ENCODE measurements at places on chromosomes 11 and 22. TPM values are rescaled to one million over a fixed set of nuclear protein-coding genes. Genes with fewer than 3 reads are reported as not detected.

STIM1 gene
- total RNA-seq: 11.6 TPM

GRCh38 chr11:112453601-112454577 lies 193.2 kb upstream of the PLET1 start:
- peak; percentile 10 for DNase-seq
- H3K4me3 ChIP-seq: no peak overlapping the region
- no peaks in the 10 kb centered on the region for H3K4me1 ChIP-seq
- no peak overlapping the region for H3K27ac ChIP-seq
- H3K36me3 ChIP-seq: no peaks in the 10 kb centered on the region

- H3K4me1 ChIP-seq: peaks cover 8% of the 10 kb centered on the region
- H3K4me3 ChIP-seq: peak overlapping the region; percentile 81
- no peak overlapping the region for H3K27ac ChIP-seq
- no peak for DNase-seq
Observed at GRCh38 chr11:73981051-73981805, 1.4 kb downstream of the UCP2 start.

- no peaks in the 10 kb centered on the region for H3K4me1 ChIP-seq
- no peak for DNase-seq
- H3K27me3 ChIP-seq: no peaks in the 10 kb centered on the region
- no peak overlapping the region for H3K27ac ChIP-seq
- H3K36me3 ChIP-seq: no peaks in the 10 kb centered on the region
Observed at GRCh38 chr11:104653407-104653806, 244.9 kb downstream of the CASP12 start.

SCUBE2 gene
- 1.2 TPM for total RNA-seq

GRCh38 chr11:30741039-30741550 lies 154.9 kb upstream of the MPPED2 start:
- no peak overlapping the region for H3K27ac ChIP-seq
- no peak overlapping the region for H3K4me3 ChIP-seq
- no peaks in the 10 kb centered on the region for H3K27me3 ChIP-seq
- H3K4me1 ChIP-seq: no peaks in the 10 kb centered on the region
- no peaks in the 10 kb centered on the region for H3K36me3 ChIP-seq

GRCh38 chr22:49107961-49108530 lies 719.6 kb downstream of the BRD1 start:
- no peak overlapping the region for H3K27ac ChIP-seq
- DNase-seq: no peak
- no peaks in the 10 kb centered on the region for H3K4me1 ChIP-seq
- H3K36me3 ChIP-seq: no peaks in the 10 kb centered on the region
- no peaks in the 10 kb centered on the region for H3K27me3 ChIP-seq

TCIRG1 gene
- total RNA-seq: 25.3 TPM

- no peak overlapping the region for H3K4me3 ChIP-seq
- no peaks in the 10 kb centered on the region for H3K4me1 ChIP-seq
- no peaks in the 10 kb centered on the region for H3K36me3 ChIP-seq
- no peak overlapping the region for H3K27ac ChIP-seq
Observed at GRCh38 chr11:80856066-80856465, 1415.2 kb upstream of the TENM4 start.

GRCh38 chr22:35956850-35957249 lies 71.8 kb downstream of the RBFOX2 start:
- DNase-seq: no peak
- no peaks in the 10 kb centered on the region for H3K27me3 ChIP-seq
- no peak overlapping the region for H3K4me3 ChIP-seq
- H3K4me1 ChIP-seq: no peaks in the 10 kb centered on the region

DNA sequence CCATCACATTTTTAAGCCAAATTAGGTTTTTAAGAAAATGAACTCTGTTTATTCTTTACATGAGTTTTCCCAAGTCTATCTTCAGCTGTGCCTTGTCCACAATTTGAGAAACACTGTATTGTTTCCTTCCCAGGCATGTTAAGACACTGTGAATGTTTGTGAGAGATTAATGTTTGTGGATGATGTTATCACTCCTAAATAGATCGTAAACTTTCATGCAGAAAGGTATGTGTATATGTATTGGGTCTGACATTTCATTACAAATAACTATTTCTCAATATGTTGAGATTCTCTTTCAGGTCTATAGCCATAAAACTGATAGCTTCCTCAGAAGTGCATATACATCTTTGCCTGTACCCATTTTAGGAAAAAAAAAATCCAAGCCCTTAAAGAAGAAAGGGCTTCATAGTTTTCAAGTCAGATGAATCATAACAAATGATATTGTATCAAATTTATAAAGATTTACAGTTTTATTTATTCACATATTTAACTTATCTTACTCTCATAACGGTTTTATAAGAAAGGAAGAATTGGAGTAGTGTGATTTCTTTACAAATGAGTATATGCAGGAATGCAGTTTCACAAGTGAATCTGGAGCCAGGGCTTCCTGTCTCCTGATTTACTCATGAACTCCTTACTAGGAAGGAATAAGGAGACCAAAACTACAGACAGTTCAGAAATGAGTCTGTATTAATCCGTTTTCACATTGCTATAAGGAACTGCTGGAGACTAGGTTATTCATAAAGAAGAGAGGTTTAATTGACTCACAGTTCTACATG lies 11.2 kb downstream of the OR8D1 start:
- no peaks in the 10 kb centered on the region for H3K27me3 ChIP-seq
- no peak for DNase-seq
- H3K27ac ChIP-seq: no peak overlapping the region
- no peak overlapping the region for H3K4me3 ChIP-seq
- H3K4me1 ChIP-seq: no peaks in the 10 kb centered on the region
- no peaks in the 10 kb centered on the region for H3K36me3 ChIP-seq

DNA sequence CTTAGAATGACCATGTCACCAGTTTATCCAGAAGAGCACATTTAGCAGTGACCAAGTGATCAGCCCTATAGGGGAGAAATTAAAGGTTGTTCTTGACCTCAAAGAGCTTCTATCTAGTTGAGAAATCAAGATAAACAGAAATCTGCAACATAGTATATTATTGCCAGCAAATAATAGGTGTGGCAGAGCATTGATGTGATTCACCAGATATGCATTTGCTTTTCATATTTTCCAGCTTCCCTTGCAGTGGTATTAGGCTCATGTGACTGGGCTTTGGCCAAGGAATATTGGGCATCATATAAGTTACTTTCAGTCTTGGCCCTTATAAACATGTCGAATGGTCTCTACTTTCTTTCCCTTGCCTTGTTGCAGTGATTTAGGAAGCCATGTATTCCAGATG lies 34.5 kb downstream of the COMMD9 start:
- no peak for DNase-seq
- H3K4me1 ChIP-seq: no peaks in the 10 kb centered on the region
- H3K36me3 ChIP-seq: no peaks in the 10 kb centered on the region
- no peak overlapping the region for H3K27ac ChIP-seq

- no peaks in the 10 kb centered on the region for H3K27me3 ChIP-seq
- H3K4me3 ChIP-seq: no peak overlapping the region
- no peaks in the 10 kb centered on the region for H3K4me1 ChIP-seq
- no peak for DNase-seq
Observed at GRCh38 chr11:64801158-64801464, 1.9 kb downstream of the MAP4K2 start.

GRCh38 chr22:25833676-25834075 lies 91.7 kb downstream of the MYO18B start:
- no peaks in the 10 kb centered on the region for H3K4me1 ChIP-seq
- no peaks in the 10 kb centered on the region for H3K36me3 ChIP-seq
- no peak overlapping the region for H3K4me3 ChIP-seq
- DNase-seq: no peak

DNA sequence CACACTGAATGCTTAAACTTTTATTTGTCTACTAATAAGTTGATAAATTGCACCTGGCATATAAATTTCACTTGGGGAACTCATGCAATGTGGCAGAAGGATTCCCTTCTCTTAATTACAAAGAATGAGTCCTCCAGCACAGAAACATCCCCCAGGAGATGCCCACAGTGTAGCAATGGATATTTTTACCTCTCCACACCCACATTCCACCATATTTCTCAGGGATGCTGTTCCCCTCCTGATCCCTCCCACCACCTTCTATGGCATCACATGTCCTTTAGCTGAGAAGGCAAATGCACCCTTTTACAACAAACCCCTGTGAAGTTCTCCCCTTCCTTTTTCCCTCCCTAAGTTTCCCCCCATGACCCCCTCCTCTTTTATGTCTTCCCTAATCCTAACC lies 56.1 kb upstream of the UBASH3B start:
- H3K4me1 ChIP-seq: no peaks in the 10 kb centered on the region
- no peaks in the 10 kb centered on the region for H3K27me3 ChIP-seq
- H3K4me3 ChIP-seq: no peak overlapping the region
- no peaks in the 10 kb centered on the region for H3K36me3 ChIP-seq
- DNase-seq: no peak
